Cardiac muscle cell (in vitro differentiated cells and primary cell): ENCODE measurements at places on chromosomes 3 and 15. TPM values are rescaled to one million over a fixed set of nuclear protein-coding genes. Genes with fewer than 3 reads are reported as not detected.

Gene PRR20G
- not detected in 2 replicates for total RNA-seq

Gene GOLGA6D
- total RNA-seq, result 0.06 and 0.28 TPM in 2 replicates

Gene WDR93
- 0.06 and 0.70 TPM in 2 replicates for total RNA-seq

Gene DLG1
- 43.2 and 61.4 TPM in 2 replicates for total RNA-seq

Gene CHCHD6
- total RNA-seq, result 76.0 and 80.1 TPM in 2 replicates

Gene MRAS
- total RNA-seq, result 68.6 and 92.6 TPM in 2 replicates

Gene NTRK3
- total RNA-seq, result 4.4 and 6.2 TPM in 2 replicates

Gene TFDP2
- 60.8 and 66.2 TPM in 2 replicates for total RNA-seq

Gene SLC12A1
- total RNA-seq, result 0.04 TPM in 1 of 2 replicates, not detected in the other

DNA sequence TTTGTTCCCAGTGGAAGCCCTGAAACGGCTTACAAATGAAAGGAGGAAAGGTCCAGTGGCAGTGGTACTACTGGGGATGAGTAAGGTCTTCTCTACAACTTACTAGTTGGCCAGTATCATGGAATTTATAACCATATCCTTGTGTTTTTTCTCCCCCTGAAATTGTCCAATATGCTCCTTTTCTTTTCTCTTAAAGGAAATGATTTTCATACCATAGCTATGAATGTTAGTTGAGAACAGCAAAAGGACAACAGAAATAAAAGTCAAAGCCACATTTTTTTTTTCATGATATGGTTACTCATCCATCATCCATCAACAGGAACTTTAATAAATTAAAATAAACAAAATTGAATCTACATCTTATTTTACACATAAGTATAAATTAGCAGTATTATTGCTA is 450.4 kb downstream of the MFSD1 start:
- no peak for DNase-seq

DNA sequence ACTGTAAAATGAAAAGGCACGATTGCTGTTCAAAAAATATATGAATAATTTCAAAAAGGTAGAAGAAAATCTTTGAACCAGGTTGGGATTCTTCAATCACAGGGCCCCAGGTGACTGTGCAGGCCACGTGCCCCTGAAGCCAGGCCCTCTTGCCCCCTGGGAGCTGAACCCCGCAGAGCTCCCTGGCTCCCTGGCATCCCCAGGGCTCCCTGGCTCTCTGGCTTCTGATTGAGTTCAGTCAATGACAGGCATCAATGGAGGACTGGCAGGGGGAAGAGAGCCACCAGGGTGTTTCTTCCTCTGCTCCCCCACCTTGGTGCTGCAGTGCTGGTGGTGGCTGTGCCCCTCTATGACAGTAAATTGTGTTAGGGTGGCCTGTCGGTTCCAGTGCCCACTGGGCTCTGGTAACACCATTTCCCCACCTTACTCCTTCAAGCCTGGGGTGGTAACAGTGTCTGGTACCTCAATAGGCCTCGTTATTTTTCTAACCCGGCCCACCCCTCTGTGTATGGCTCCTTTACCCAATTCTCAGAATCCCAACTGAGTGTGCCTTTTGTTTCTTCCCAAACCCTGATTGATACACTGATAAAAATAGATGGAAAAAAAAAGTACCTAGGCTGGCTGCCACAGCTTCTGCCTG is 62.6 kb downstream of the STARD5 start:
- DNase-seq, result no peak

DNA sequence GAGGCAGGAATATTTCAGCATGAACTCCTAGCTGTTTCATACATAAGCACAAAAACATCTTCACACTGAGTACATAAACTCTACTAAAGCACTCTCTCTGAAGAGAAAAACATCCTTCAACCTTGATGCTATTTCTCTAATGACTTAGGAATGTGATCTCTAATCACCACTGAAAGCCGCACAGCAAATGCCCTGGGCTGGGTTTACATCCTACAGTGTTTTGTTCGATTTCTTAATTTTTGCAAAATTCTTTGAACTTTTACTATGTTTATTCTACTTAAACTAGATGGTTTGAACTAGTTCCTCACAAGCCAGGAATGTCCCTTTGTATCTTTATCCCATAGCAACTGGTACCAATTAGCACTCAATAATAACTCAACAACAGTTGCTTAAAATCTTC is 130.9 kb upstream of the ABI3BP start:
- no peak for DNase-seq

DNA sequence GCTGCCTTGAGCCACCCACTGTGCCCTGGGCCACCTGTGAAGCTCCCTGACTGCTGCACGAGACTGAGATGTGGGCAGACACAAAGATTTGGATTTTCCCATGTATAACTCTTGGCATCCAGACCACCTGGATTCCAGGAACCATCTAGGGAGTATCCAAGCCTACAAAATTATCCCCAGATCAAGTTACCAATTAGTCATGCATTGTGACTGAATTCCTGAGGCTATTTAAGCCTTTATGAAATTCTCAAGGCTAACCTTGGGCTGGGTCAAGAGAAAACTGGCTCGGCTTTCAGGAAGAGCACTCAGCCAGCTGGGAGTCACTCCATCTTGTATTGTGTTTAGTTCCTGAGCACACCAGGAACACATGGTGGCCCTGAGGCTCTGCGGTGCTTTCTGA is 13.3 kb upstream of the ATP13A5 start:
- DNase-seq, result no peak

- DNase-seq, result peak; percentile 65
These were observed 25.8 kb downstream of the GREM1 start for GRCh38 chr15:32743411-32744140.

GRCh38 chr3:43854916-43855315 is 164.2 kb downstream of the ABHD5 start:
- DNase-seq, result no peak

GRCh38 chr3:86410587-86410986 is 580.4 kb downstream of the VGLL3 start:
- no peak for DNase-seq

DNA sequence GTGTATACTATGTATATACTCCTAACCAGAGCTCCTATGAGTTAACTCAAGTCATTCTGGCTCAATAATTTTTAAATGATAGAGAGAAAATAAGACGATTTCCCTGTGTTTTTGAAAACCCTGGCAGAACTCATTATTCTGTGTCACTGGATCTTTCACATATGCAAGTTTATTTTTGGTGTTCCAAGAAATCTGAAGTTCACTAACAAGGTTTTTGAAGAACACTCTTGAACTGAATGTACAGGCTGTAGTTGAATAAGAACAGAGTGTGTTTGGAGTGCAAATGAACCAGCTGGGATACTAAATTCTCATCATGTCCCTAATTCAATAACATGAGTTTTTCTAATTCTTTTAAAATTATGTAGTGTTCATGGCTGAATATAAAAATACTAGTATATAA is 466.9 kb upstream of the SUCLG2 start:
- no peak for DNase-seq

DNA sequence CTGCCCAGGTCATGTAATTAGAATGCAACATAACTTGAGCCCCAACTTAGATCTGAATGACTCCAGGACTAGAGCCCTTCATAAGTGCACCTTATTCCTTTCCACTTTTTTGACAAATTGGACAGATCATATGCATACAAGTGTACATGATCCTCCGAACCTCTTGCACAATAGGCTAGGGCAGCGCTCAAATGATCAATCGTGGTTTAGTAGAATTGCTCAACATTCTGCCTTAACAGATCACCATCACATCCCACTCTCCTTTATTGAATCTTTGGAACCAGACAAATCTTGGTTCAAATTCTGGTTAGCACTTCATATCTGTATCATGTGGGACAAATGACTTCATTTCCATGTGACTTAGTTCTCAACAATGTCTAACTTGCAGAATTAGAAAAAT is 106.8 kb upstream of the CDIN1 start:
- DNase-seq, result no peak

DNA sequence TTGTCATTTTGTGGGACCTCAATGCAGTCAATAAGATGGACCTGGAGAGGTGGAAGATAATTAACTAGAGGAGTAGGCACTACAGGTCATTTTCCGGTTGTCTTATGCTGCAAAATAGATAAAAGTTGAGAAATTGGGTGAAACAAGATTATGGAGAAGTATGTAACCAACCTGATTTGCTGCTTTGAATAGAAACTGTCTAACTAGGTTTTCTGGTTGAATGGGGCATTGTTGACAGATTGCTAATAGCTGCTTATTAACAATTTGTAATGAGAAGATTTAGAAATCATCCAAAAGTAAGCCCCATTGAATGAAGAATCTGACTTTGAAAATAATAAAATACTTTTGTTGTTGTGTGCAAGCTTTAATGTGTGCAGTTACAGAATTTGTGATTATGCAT is 26.2 kb downstream of the PIAS1 start:
- DNase-seq, result no peak

- no peak for DNase-seq
These were observed 138.5 kb downstream of the ALCAM start for GRCh38 chr3:105505170-105505569.

GRCh38 chr15:82549199-82549665 is 9.0 kb upstream of the RPS17 start:
- DNase-seq, result no peak

DNA sequence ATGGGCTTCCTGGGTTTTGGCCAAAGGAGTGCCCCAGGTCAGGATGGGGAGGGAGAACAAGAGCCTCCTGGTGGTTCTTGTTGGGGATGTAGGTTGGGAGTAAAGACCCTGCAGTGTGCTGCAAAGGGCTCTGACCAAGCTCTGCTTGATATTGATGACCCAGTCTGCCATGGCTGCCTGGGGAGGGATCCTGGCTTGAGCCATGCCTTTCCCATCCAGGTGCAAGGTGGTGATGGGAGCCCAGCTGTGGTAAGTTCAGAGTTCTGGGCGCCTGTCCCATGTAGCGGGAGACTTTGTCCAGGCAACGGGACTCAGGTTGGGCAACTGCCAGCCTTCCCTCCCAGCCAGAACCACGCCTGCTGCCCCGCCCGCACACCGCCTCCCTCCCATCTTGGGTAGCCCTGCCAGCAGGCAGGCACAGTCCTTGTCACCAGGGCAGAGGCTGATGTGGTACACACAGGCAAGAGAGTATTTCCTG is 2.6 kb downstream of the GNAI2 start:
- no peak for DNase-seq

GRCh38 chr3:182364723-182365650 is 428.3 kb upstream of the ATP11B start:
- no peak for DNase-seq

- no peak for DNase-seq
These were observed 201.2 kb downstream of the BCHE start for GRCh38 chr3:165635791-165636683.

GRCh38 chr3:107431246-107432012 is 54.2 kb downstream of the CCDC54 start:
- peak; percentile 69 for DNase-seq

DNA sequence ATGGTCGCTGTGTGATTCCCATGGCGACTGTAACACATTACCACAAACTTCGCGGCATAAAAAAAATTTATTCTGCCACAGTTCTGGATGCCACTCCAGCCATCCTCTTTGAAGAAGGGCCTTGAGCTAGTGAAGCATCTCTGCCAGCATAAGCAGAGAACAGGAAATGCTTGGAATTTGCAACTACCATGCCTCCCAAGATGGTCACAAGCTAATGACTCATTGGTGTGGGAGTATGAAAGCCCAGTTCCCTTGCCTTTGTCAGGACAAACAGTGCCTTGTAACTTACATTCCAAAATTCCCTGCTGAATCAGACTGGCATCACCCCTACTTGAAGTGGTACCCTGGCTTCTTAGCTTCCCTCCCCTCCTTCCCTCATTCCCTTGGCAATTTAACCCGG is 129.7 kb downstream of the PROS1 start:
- DNase-seq, result no peak

- peak; percentile 55 for DNase-seq
These were observed 871 bp downstream of the MAP1A start for GRCh38 chr15:43518197-43518761.

DNA sequence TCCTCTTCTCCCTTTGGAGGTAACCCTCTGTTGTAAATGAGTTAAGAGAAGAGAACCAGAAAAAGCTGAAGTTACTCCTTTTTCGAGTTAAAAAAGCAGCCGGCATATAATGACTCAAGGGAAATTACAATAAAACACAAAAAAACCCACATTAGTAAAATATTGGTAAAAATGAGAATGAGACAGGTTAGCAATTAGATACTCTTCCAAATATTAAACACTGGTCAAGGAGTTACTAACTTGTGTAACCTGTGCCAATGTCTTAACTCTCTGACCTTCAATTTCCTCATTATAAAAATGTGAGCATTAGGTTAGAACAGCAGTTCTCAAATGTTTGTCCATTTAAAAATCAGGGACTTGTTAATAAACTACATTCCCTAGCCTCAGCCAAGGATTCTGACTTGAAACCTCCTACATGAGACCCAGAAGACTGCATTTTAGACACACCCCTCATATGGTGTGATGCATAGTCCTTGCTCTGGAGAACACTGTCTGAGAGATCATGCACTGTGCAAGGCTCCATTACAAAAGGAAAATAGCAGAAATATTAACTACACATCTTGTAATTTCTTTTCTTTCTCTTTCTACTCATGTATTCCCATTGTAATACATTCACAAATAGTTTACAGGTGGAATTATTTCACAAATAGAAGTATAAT is 42.7 kb upstream of the TOP2B start:
- no peak for DNase-seq

GRCh38 chr3:131328721-131329120 is 52.9 kb upstream of the NUDT16 start:
- DNase-seq, result no peak

- DNase-seq, result no peak
These were observed 4.5 kb downstream of the SOX14 start for GRCh38 chr3:137768361-137769321.

GRCh38 chr3:194405766-194406165 is 6.7 kb upstream of the GP5 start:
- DNase-seq, result no peak

GRCh38 chr15:65057549-65057940 is 10.2 kb downstream of the RASL12 start:
- no peak for DNase-seq

DNA sequence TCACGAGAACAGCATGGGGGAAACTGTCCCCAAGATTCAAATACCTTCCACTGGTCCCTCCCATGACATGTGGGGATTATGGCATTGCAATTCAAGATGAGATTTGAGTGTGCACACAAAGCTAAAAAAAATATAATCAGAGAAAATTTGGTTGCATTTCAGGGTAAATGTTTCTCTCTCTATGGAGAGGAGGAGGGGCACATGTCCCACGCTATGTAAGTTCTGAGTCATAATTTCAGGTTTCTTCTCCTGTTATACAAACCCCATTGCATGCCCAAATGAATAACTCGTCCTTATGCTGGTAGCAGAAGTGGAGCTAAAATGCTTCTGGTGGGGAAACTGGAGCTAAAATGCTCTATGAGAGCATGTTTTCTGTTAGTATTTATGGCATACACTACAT is 209.7 kb upstream of the DCBLD2 start:
- no peak for DNase-seq

DNA sequence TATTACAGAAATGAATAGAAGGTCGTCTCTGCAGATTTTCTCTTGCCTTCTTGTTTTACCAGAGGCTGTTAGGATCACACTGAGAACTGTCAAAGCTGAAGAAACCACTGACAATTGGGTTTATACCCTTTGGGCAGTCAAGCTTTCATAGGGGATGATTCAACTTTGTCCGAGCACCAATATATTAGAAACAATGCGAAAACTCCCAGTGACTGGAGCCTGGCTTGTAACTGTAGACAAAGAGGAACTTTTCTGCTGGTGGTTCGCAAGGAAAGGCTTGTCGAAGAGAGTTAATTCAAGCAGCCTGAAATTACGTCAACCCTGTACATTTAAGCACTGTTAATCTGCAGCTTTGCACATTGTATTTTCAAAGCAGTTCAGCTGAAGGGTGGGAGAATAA is 193.2 kb upstream of the ZNF385D start:
- DNase-seq, result peak; percentile 12
